ENCODE measurements at places on chromosomes 4 and X. TPM values are rescaled to one million over a fixed set of nuclear protein-coding genes. Genes with fewer than 3 reads are reported as not detected.
A peak's percentile ranks its signal among the peaks of the same experiment; 100 is the strongest.

- DNase-seq: peak; percentile 23
- H3K4me1 ChIP-seq: no peaks in the 10 kb centered on the region
- H3K27me3 ChIP-seq: no peaks in the 10 kb centered on the region
- peak overlapping the region; percentile 40 for H3K4me3 ChIP-seq
- H3K36me3 ChIP-seq: no peaks in the 10 kb centered on the region
Measured at GRCh38 chr4:186485561-186486062, 69.8 kb downstream of the MTNR1A start.

Gene TCEAL6
- total RNA-seq: not detected

GRCh38 chr4:30721185-30722091 lies 1.3 kb downstream of the PCDH7 start:
- peak overlapping the region; percentile 86 for H3K27ac ChIP-seq
- no peak for DNase-seq
- peaks cover 17% of the 10 kb centered on the region for H3K4me1 ChIP-seq
- H3K4me3 ChIP-seq: no peak overlapping the region
- no peaks in the 10 kb centered on the region for H3K27me3 ChIP-seq

GRCh38 chrX:69100478-69100877 lies 64.8 kb downstream of the PJA1 start:
- H3K27ac ChIP-seq: no peak overlapping the region
- H3K27me3 ChIP-seq: no peaks in the 10 kb centered on the region
- H3K4me3 ChIP-seq: no peak overlapping the region
- no peaks in the 10 kb centered on the region for H3K36me3 ChIP-seq

Gene MSMO1
- 54.5 TPM for total RNA-seq

DNA sequence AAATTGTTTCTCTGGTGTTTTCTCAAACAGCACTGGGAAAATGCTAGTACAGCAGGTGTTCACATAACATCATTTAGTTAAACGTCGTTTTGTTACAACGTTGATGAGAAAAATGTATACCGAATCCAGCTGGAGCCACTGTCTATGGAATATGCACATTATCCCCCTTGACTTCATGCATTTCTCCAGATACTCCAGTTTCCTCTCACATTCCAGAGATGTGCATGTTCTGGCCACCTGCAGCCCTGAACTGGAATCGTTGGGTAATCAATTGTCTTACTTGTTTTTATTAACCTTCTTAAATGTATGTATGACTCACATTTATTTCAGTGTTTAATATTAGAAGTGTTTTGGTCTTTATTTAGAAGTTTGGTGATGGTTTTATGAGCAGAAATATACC lies 18.4 kb upstream of the ODAM start:
- no peaks in the 10 kb centered on the region for H3K27me3 ChIP-seq
- no peaks in the 10 kb centered on the region for H3K36me3 ChIP-seq
- H3K4me3 ChIP-seq: no peak overlapping the region
- DNase-seq: no peak
- no peaks in the 10 kb centered on the region for H3K4me1 ChIP-seq
- H3K27ac ChIP-seq: no peak overlapping the region

GRCh38 chr4:186726426-186727168 lies 2.9 kb upstream of the FAT1 start:
- H3K27ac ChIP-seq: peak overlapping the region; percentile 96
- peak overlapping the region; percentile 97 for H3K4me3 ChIP-seq
- H3K36me3 ChIP-seq: peaks cover 23% of the 10 kb centered on the region
- peaks cover 40% of the 10 kb centered on the region for H3K4me1 ChIP-seq

Gene DRP2
- 0.64 TPM for total RNA-seq

DNA sequence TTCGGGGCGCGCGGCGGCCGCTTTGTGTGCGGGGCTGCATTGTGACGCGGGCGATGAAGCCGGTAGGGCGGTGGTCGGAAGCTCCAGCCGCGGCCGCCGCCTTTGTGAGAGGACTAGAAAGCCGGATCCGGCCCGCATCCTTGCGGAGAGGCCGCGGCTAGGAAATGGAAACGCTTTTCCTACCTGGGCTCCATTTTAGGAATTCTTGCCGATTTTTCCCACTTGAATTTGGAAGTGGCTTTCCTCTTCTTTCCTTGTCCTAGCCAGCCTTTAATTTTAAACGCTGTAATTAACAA lies 708 bp downstream of the TMSB4X start:
- H3K4me3 ChIP-seq: peak overlapping the region; percentile 57
- no peaks in the 10 kb centered on the region for H3K36me3 ChIP-seq
- no peaks in the 10 kb centered on the region for H3K27me3 ChIP-seq
- H3K27ac ChIP-seq: peak overlapping the region; percentile 71
- H3K4me1 ChIP-seq: peaks cover 10% of the 10 kb centered on the region
- no peak for DNase-seq
